ENCODE measurements at places on chromosomes 3 and 15. TPM values are rescaled to one million over a fixed set of nuclear protein-coding genes. Genes with fewer than 3 reads are reported as not detected.

GRCh38 chr3:10982782-10983181, 9.8 kb upstream of the SLC6A1 start:
- H3K36me3 ChIP-seq, result no peaks in the 10 kb centered on the region
- H3K27ac ChIP-seq, result no peak overlapping the region
- H3K4me1 ChIP-seq, result peaks cover 10% of the 10 kb centered on the region
- H3K4me3 ChIP-seq, result no peak overlapping the region
- no peak for DNase-seq
- H3K27me3 ChIP-seq, result no peaks in the 10 kb centered on the region

DNA sequence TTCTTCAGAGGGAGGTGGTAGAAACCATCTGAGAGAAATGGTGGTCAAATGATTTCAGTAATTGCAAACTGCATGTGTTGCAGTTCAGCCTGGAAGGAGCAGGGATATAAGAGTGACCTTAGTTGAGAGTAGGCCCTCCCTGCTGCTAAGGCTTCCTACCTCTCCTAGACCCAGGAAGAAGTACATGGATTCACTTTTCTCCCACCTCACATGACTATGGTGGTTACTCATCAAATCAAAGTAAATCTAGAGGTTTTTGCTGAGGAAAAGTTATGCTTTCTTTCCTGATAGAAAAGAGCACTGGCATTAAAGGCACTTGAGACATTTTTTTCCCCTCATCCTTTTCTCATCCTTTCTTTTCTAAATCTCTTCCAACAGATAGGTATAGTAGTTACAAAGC, 43.2 kb upstream of the LEKR1 start:
- H3K4me1 ChIP-seq, result no peaks in the 10 kb centered on the region
- no peak overlapping the region for H3K27ac ChIP-seq

DNA sequence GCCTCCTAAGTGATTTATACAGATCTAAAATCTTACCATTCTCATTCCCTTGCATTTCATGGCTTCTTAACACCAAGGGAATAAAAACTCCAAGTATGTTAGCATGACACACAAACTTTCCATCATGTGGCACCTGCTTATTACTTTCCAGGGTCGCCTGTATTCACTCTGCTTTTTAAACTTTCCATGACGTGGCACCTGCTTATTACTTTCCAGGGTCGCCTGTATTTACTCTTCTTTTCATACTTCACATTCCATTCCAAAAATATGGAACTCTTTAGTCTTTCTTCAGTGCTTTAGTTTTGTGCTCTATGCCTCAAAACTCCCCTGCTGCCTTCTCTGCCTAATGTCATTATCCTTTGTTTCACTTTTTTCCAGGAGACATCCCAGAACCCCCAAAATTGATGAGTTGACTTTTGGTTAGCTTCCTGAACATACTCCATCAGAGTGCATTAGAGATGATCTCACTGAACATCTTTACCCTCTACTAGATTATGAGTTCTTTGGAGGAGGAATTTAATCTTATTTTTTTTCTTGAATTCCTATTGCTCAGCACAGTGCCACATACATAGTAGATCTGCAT, 47.0 kb downstream of the CALML4 start:
- DNase-seq, result no peak
- no peaks in the 10 kb centered on the region for H3K27me3 ChIP-seq
- no peak overlapping the region for H3K27ac ChIP-seq
- H3K36me3 ChIP-seq, result peaks cover 58% of the 10 kb centered on the region
- peaks cover 7% of the 10 kb centered on the region for H3K4me1 ChIP-seq

The GOLGA6L22 gene
- not detected for total RNA-seq

The CHAC1 gene
- 2.6 TPM for total RNA-seq

Data from heart left ventricle (tissue), 16 donors.